Effector memory CD4-positive, alpha-beta T cell (primary cell): ENCODE measurements at places on chromosomes 5 and 9.

- no peak for DNase-seq
Measured at GRCh38 chr9:32524892-32525708, 896 bp downstream of the RIGI start.

DNA sequence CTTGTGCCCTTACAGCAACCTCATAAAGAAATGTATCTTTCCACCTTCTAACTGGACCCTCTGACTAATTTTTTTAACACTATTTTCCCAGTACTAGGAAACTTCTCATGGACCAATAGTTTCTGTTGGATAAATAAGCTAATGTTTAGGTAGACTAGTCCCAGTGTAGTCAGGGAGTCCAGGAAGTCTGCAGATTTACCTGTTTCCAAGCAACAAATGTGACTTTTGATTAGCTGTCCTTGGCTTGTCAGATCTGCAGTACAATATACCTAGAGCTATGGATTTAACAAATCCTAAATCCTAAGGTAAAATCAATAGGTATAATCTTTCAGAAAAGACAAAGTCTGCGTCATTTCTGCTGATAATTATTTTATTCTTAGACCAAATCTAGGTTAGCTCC lies 55.7 kb downstream of the FAM174A start:
- no peak for DNase-seq

DNA sequence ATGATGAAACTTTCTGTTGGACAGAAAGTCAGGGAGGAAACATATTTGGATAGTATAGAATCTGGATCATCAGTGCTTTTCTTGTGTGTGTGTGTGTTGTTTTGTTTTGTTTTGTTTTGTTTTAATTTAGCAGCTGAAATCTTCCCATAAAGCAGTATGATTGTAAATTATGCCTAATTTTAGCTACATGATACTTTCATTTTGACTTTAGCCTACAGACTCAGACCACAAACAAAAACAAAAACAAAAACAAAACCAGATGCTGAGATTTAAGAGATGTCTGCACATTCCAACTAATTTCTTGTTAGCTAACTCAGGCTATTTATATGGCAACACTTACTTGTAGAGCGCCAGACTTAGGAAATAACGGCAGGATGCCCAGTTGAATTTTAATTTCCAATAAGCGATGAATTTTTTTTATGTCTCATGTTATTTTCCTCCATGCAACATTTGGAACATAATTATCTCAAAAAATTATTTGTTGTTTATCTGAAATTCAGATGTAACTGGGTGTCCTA lies 119.5 kb upstream of the TRPC7 start:
- no peak for DNase-seq

DNA sequence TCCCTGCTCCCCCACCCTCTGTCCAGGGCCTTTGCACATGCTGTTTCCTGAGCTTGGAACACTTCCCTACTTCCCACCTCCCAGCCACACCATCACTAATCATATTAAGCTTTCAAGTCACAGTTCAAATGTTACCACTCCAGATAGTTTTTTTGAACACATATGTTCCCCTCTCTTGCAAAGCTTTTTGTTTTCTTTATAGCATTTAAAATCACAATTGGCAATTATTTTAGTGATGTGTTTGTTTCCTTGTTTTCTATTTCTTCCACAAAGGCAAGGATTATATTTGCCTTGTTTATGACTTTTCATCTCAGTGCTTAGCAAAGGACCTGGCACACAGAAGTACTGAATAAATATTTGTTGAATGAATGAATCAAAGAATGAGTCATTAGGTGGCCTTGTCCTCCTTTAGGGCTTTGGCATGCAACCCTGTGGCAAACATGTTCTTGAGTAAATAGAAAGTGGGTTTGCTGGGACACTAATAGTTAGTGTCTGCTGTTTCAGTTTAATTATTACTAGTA lies 386.8 kb downstream of the FGF10 start:
- DNase-seq, result no peak

DNA sequence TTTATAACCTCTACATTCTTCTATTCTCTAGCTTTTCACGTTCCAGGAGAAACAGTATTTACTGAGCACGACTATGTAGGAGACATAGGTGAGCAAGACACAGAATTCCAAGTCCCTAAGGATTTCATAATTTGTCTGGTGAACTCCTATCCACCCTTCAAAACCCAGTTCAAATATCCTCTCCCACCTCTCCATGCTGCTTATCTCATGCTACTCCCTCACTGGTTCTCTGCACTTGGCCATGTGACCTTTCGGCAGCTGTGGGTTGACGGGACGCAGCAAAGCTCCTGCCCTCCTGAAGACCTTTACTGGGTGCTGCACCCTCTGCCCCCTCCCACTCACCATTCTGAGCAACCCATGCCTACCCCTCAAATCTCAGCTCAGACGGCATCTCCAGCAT lies 173.2 kb downstream of the RGS3 start:
- DNase-seq, result no peak
